ENCODE measurements at places on chromosomes 16 and 17. TPM values are rescaled to one million over a fixed set of nuclear protein-coding genes. Genes with fewer than 3 reads are reported as not detected.

ANKS3 gene
- 25.8 TPM for total RNA-seq

GRCh38 chr17:45974916-45975630 lies 24.0 kb upstream of the STH start:
- DNase-seq: no peak

CLN3 gene
- 11.9 TPM for total RNA-seq

- no peak for DNase-seq
These were observed 1.6 kb downstream of the HOXB13 start for GRCh38 chr17:48726916-48727286.

DNA sequence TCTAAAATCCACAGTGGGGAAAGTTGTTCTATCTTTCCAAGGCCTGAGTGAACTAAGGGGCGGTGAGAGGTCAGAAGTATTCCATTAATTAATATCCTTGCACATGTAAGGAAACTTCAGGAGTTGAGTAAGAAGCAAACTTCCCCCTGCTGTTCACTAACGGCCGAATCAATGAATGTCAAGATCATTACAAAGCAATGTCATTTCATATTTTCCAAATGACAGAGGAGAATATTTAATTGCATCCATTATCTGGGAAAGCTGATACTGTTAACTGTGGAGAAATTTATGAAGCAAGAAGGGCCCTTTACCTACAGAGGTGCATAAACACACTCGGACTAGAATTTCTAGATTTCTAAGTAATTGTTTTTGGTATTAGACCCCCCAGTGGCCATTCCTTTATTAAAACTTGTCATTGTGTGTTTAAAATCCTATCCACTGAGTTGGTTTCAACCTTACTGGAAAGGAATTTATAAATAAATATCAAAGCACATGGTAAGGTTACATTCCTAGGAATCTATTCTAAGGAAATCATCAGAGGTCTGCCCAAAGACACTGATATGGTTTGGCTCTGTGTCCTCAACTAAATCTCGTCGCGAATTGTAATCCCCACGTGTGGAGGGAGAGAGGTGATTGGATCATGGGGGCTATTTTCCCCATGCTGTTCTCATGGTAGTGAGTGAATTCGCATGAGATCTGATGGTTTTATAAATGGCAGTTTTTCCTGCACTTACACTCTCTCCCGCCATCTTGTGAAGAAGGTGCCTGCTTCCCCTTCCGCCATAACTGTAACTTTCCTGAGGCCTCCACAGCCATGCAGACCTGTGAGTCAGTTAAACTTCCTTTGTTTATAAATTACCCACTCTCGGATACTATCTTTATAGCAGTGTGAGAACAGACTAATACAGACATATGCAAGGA lies 20.4 kb upstream of the SMURF2 start:
- DNase-seq: peak; percentile 76

GRIN2A gene
- total RNA-seq: not detected

DNA sequence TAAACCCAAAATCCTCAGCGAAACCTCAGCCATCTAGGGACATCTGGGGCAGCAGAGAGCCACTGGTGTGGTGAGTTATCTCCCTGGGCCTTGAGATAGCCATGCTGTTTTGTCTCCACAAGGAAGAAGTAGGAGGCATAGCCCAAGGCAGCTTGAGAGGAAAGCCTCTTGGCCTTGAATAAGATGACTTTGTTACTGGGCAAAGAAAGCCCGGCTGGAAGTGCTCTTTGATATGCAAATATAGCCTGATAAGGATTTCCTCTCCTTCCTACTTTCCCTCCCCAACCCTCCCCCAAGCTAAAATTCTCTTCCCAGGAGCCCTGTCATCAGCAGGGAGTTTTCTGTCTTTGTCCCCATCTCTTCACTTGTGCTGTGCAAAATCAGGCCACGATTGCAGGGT lies 694.4 kb downstream of the MAF start:
- no peak for DNase-seq

CTRB2 gene
- not detected for total RNA-seq

P3H4 gene
- total RNA-seq: 66.5 TPM

OR1A1 gene
- total RNA-seq: not detected

- no peak for DNase-seq
These were observed 23.5 kb downstream of the AATF start for GRCh38 chr17:36972186-36972700.

DNA sequence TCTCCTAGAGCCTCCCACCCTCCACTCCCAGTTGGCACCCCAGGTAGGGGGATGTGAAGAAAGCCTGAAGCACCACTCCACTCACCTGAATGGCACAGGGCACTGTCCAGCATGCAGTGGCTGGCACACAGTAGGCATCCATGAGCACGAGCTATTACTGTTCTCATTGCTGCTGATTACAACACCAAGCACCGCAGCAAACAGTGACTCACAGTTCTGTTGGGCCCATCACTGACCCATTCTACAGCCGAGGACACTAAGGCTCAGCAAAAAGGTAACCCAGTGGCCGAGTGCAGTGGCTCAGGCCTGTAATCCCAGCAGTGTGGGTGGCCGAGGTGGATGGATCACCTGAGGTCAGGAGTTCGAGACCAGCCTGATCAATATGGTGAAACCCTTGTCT lies 2.7 kb downstream of the ZSCAN10 start:
- DNase-seq: no peak

FBXW10B gene
- total RNA-seq: not detected

- DNase-seq: no peak
These were observed 4.0 kb upstream of the FBXL20 start for GRCh38 chr17:39405436-39405835.
